ENCODE measurements at places on chromosomes 11 and 22.

DNA sequence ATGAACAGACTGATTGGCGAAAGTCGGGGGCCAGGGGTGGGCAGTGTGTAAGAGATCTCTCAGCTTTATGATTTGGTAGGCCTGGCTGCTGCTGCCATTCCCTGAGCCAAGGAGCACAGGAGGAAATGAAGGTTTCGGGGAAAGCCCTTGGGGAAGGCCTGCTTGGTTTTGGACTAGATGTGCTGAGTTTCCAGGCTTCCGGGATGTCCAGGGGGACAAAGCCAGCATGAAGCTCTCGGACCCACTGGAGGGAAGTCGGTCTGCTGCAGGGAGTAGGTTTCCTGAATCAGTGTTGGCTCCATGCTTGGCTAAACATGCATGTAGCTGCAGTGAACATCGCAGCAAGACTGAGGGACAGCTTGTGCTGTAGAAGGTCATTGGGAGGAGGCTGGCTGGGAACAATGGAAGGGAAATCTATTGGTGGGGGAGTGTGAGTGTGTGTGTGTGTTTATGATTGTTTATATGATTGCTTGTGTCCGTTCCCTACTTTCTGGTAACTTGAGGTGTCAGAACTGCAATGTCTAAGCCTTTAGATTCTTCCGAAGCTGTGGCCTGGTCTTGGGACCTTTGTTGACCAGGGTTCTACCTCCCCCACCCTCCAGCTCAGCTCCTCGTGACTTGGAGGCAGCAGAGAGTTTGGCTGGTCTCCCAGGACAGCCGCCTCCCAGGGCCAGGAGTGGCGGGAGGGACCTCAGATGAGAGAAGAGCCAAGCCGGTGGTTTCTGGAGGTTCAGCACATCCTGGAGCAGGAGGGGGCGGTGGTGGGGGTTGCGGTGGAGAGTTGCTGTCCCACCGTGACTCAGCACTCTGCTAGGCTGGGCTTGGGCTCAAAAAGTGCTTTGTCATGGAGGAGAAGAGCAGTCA lies 4.0 kb upstream of the FTH1 start:
- peak; percentile 99 for DNase-seq

DNA sequence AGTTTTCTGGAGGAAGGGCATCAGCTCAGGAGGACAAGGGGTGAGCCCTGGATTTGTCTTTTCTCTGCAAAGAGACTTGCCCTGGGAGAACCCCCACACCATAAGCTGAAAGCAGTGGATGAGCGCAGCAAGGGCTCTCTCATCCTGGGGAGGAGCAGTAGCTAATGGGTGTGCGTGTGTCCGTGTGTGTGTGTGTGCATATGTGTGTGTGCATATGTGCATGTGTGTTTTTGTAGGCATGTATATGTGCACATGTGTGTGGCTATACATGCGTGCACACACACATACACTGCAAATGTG lies 45.3 kb downstream of the SMIM38 start:
- no peak for DNase-seq

GRCh38 chr22:42418811-42419242 lies 13.4 kb downstream of the NFAM1 start:
- no peak for DNase-seq

DNA sequence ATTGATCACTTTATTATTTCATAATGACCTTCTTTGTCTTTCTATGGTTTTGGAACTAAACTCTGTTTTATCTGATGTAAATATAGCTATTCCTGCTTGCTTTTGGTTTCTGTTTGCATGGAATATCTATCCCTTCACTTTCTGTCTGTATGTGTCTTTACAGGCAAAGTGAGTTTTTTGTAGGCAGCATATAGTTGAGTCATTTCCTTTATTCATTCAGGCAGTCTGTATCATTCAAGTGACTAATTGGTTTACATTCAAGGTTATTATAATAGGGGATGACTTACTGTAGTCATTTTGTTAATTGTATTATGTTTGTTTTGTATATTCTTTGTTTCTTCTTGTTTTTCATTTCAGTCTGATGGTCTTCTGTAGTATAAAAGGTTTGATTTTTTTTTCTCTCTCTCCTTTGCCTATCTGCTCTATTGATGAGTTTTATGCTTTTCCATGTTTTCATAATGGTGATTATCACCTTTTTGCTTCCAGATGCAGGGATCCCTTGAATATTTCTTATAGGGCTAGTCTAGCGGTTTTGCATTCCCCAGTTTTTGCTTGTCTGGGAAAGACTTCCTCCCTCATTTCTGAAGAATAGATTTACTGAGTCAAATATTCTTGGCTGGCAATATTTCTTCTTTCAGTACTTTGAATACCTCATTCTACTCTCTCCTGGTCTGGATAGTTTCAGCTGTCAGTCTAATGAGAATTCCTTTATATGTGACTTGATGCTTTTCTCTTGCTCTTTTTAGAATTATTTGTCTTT lies 50.4 kb downstream of the GDPD4 start:
- DNase-seq = no peak

GRCh38 chr11:44611687-44612434 lies 46.4 kb downstream of the CD82 start:
- DNase-seq = peak; percentile 39

- no peak for DNase-seq
These were observed 67.4 kb downstream of the SPECC1L start for GRCh38 chr22:24337894-24338645.

GRCh38 chr11:44388828-44389657 lies 79.1 kb upstream of the ALX4 start:
- DNase-seq = no peak

- peak; percentile 23 for DNase-seq
These were observed 1.7 kb upstream of the LRRC4C start for GRCh38 chr11:41461057-41461681.

DNA sequence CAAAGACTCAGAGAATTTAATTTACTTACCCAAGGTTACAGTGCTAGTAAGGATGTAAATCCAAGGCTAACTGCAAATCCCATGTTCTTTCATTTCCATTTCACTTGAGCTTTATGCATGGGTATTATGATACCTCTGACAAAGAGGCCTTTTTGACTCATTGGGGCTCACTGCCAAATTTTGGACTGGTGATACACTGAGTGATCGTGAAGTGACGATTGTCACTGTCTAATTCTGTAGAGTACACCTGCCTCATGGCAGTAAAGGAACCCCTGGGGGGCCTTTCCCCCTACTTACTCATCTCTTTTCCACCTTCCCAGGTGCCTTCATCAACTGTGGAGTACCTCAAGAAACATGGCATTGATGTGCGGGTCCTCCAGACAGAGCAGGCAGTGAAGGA lies 50.9 kb downstream of the AAMDC start:
- DNase-seq = no peak

All from hematopoietic multipotent progenitor cell treated with erythropoietin and hydrocortisone succinate and interleukin-3 and kit ligand, for 4 days (in vitro differentiated cells).